ENCODE measurements at places on chromosomes 6 and 20.

DNA sequence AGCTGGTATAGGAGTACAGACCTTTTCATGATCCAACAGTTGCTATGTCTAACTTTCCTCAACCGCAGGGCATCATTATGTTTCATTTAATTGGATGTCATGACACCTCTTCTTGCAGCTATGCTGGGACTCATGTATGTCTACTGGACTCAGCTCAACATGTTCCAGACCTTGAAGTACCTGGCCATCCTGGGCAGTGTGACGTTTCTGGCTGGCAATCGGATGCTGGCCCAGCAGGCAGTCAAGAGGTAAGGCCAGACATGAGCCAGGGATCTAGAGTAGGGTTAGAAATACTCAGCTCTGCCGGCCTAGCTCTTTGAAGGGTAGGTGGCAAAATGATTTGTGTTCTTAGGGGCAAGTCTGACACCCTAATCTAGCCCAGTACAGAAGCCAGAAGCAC, 25.2 kb downstream of the GHRH start:
- DNase-seq, result no peak

GRCh38 chr6:41625442-41625841, 12.8 kb upstream of the MDFI start:
- peak; percentile 26 for DNase-seq

GRCh38 chr20:46400253-46400652, 6.2 kb downstream of the ELMO2 start:
- peak; percentile 87 for DNase-seq

DNA sequence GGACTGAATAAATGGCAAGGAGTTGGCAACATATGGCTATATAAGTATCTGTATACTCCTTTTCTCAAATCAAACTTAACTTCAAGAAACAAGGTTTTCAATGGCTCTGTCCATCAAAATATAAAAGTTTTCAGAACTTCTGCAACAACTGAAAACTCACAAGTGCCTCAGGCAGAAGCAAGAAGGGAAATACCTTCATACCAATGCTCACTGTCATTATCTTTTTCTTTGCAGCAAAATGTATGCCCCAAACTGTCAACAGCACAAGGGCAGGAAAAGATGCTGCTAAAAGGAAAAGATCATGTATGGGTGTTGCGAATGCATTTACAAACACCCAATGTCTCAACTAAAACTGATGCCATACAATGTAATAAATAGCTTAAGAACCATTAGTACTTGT, 45.9 kb downstream of the PTPRK start:
- peak; percentile 35 for DNase-seq

DNA sequence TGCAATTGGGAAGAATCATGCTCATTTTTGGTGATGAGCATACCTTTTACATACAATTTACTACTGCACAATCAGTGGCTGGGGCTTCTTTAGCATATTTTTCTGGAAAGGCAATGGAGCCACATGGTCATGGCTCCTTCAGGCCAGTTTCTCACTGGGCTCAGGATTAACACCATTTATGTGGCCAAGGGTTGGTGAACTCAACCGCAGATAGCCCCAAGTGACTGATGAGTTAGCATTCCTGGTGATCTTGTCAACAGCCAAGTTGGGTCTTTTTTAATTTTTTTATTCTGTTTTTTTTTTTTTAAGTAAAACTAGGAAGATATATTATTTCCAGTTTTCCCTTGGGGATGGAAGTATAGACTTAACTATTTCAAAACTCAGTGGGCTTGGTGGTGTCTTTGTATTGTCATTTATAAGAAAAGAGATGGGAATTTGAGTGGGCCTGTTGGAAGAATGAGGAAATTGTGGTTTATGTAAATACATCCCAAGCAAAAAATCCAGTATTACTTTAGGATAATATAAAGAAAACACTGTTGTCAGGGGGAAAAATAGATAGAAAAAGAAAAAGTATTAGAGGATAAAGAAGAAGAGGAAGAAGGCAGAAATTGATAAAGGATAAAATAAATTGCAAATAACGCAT, 397.4 kb downstream of the MAFB start:
- DNase-seq, result no peak

DNA sequence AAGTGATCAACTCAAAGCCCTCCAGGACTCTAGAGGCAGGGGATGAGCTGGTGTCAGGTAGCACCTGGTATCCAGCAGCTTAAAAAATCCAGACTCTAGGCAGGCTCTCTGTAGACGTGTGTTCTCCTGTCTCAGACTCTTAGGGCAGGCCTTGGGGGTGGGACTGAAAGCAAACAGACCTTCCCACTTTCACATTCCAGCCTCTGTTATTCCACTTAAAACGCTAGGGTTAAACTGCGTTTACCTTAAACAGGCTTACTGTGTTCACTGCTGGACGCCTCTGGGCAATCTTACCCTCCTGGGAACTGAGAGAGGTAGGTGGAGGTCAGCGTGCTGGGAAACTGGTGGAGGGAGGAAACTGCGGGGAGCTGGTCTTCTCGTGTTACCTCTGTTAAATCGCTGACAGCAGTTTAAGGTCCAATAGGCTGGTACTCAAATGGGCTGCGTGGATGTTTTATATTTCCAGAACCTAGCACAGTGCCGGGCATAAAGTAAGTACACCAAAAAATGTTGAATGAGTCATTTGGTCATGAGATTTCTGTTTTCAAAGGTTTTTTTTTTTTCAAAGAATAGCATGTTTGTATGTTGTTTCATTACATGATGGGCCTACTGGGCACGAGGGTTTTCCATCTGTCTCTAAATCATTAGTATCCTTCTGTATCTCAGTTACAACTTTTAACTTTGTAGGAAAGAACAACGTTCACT, at the start of gene GCNT2:
GCNT2 (plus strand) TSS at position 248 of the 705 bp plus-strand sequence. CDS start 7,561 bp downstream, outside the sequence.
- DNase-seq, result no peak

DNA sequence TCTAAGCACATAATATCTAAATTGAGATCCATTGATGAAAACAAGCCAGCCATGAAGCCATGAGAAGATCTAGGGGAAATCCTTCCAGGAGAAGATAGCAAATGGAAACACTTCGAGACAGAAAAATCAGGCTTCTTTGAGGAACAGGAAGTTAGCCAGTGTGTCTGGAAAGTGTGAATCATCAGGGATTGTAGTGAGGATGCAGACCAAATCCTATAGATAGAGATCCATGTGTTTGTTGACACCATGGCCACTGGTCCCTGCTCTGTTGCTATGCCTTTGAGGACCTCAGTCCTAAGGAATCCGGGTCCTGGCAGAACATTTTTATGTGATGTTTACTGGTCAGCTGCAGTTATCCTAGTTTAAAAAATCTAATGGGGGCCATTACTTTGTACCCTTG, 6.6 kb upstream of the ELOVL2 start:
- peak; percentile 67 for DNase-seq

GRCh38 chr6:148311966-148312669, 30.5 kb upstream of the SASH1 start:
- no peak for DNase-seq

- peak; percentile 28 for DNase-seq
Measured at GRCh38 chr6:90294989-90295853, 1.4 kb downstream of the BACH2 start.

- no peak for DNase-seq
Measured at GRCh38 chr6:108348655-108349349, 53.9 kb downstream of the AFG1L start.

GRCh38 chr6:41535766-41536165, 10.4 kb upstream of the FOXP4 start:
- DNase-seq, result no peak

DNA sequence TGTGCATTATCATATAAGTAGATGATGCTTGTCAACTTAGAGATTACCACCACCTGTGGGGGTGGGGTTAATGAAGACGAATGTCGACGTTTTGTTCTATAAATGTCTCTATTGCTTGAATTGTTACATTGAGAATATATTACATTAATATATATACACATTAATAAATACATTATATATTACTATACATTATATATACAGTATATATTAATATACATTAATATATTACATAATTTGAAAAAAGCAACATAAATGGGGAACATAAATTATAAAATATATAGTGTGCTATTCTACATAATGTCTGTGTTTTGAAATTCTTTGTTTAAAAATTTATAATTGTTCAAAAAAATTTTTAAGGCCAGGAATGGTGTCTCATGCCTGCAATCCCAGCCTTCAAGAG, 81.1 kb downstream of the ALDH8A1 start:
- DNase-seq, result no peak

- DNase-seq, result no peak
Measured at GRCh38 chr6:100517106-100517505, 52.4 kb upstream of the SIM1 start.

DNA sequence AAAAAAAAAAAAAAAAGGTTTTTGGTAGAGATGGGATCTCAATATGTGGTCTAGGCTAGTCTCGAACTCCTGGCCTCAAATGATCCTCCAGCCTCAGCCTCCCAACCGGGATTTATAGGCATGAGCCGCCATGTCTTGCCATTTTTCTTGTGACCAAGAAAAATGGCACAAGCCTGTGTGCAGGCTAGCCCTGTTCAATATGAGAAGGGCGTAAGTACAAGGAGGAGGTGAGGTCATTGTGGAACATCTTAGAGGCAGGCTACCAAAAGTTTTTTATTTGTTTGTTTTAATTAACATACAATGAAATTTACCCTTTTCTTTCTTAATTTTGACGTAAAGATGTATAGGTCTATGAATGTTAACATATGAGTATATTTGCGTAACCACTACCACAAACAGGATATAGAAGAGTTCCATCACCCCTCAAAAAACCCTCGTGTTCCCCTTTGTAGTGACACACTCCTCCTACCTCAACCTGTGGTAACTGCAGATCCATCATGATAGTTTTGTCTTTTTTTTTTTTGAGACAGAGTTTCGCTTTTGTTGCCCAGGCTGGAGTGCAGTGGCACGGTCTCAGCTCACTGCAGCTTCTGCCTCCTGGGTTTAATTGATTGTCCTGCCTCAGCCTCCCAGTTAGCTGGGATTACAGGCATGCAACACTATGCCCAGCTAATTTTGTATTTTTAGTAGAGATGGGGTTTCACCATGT, 28.3 kb upstream of the KIF3B start:
- DNase-seq, result no peak

GRCh38 chr20:36493051-36493800, 48.1 kb upstream of the MYL9 start:
- DNase-seq, result no peak

GRCh38 chr6:32659856-32660595, 6.4 kb downstream of the HLA-DQB1 start:
- DNase-seq, result no peak

All from fibroblast of pulmonary artery (primary cell).